AG20443 (cell line): ENCODE measurements at places on chromosomes 16 and 17.

DNA sequence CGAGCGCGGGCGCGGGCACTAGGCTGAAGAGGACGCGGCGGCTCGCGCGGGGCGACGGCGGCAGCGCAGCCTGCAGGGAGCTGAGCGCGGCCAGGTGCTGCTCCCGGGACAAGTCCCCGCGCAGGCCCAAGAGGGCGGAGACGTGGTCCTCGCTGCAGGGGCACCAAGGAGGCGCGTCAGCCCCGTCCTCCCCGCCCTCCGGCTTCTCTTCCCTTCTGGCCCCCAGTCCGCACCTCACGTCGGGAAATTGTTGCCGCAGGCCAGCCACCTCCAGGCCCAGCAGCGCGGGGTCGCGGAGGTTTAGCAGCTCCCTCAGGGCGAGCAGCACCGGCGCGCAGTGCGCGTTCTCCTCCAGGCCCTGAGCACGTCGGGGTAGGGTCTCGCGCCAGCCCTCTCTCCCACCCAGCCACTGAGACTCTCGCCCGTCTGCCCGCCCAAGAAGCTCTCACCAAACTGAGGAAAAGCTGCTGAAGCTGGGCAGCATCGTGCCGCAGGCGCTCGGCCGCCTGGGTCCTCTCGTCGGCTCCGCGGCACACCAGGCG is 761 bp upstream of the MATCAP1 start:
- DNase-seq, result no peak

- DNase-seq, result no peak
Observed at GRCh38 chr17:48497103-48497502, 33.7 kb downstream of the HOXB1 start.

GRCh38 chr16:89434490-89434889 is 55.9 kb downstream of the ANKRD11 start:
- DNase-seq, result no peak

- no peak for DNase-seq
Observed at GRCh38 chr16:68244481-68244902, 681 bp upstream of the PLA2G15 start.
